ENCODE measurements at places on chromosomes 2 and 18.

DNA sequence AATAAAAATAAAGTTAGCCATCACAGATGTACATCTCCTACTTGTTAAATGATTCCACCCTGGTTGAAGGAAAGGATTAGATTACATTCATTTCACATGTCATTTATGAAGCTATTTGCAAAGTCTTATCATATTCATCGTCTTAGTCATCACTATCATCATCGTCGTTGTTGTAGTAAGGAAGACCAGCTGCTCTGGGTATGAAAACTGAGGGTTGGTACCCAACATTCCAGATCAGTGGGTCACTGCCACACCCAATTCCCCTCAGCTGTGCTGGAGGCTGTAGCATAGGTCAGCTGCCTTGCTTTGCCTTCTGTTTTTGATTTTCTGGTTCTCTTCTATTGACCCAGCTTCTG lies 20.9 kb upstream of the CCBE1 start:
- no peak for DNase-seq

- no peak for DNase-seq
Observed at GRCh38 chr2:42127425-42128424, 41.4 kb upstream of the EML4 start.

GRCh38 chr2:209495855-209496585 lies 72.2 kb downstream of the MAP2 start:
- no peak for DNase-seq

- no peak for DNase-seq
Observed at GRCh38 chr18:58135183-58135641, 91.2 kb downstream of the NEDD4L start.

DNA sequence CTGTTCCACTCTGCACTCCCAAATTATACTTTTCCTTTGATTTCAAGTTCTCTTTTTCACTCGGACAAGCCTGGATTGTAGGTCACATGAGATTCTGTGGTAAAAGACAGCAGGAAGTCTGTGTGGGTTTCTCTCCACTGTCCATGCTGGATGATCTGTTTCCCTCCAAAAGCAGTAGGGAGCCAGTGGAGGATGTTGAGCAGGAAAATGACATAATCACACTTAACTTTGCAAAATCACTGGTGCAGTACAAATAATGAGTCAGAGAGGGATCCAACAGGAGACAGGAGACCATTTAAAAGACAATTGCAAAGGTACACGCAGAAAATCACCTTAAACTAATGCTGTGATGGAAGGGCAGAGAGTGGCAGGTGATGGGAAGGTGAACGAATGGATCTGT lies 301.3 kb downstream of the ZNF407 start:
- DNase-seq: no peak

DNA sequence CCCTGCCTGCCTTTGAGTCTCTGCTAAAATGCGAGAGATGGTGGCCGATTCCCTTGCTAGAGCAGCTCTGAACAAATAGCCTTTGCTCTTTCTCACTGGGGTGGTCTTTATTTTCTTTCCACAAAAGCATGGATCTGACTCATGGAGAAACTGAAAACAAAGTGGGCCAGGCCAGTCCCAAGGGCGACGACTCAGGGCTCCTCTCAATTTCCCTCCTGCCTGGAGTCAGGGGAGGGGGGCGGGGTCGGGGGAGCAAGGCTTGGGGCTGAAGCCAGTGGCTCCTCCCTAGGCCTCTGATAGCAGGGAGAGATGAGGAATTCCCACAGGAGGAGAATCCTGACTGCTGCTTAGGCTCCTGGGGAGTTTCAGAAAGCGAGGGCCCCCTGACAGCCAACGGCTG lies 17.1 kb upstream of the IL1R2 start:
- no peak for DNase-seq

DNA sequence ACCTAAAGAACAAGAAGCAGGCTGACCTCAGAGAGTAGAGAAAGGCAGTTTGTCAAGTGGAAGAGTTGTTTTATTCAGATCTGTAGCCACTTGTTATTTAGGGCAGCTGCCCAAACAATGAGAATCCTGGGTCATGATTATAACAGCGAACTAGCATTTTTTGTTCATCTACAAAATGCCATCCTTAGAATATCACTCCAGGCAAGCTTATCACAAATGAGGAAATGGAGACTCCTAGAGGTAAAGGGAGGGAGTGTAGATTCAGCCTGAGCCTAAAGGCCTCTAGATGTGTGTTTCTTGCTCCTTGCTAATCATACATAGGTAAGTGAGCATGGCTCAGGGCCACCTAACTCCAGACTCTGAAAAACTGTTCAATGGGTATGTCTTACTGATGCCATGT lies 126.1 kb downstream of the HNMT start:
- DNase-seq: no peak

DNA sequence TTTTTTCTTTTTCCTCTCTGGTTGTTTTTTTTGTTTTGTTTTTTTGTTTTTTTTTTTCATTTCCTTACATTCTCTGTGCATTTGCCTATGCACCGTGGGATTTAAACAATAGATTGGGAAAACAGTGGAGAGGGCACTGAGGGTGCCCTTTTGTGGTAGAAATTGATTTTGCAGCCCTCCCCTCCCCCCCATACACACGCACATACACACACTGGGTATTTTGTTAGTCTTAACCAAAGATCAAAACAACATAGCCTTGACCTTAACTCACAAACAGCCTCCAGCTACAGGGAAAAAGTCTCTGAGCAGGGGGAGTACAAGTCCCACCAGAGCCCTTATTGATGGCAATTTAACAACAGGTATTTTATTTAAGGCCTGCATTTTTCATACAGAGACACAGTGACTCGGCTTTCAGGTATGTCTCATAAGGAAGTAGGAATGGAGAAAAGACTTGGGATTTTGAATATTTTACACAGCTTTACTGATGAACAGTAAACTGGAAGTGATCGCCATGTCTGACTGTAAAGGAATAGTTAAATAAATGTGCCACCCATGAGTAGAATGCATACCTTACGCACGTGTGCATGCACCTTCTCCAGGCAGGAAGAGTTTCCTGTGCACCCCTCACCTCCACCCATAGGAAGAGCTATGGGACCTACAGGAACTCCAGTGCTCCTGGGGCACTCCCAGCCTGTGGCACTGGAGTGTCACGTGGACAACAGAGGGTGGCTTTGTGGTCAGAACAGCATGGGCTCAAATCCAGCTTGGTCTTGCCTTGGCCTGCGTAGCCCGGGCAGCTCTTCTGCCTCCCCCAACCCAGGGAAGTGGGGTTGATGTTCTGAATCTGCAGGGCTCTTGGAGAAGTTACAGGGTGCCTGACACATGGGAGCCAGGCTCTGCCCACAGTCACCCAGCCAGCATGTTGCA lies 266.4 kb downstream of the ANAPC1 start:
- no peak for DNase-seq

GRCh38 chr2:138115666-138116065 lies 151.4 kb downstream of the HNMT start:
- DNase-seq: no peak

GRCh38 chr2:19914266-19914975 lies 12.6 kb upstream of the TTC32 start:
- no peak for DNase-seq

- DNase-seq: no peak
Observed at GRCh38 chr2:162198239-162198638, 45.0 kb downstream of the FAP start.

DNA sequence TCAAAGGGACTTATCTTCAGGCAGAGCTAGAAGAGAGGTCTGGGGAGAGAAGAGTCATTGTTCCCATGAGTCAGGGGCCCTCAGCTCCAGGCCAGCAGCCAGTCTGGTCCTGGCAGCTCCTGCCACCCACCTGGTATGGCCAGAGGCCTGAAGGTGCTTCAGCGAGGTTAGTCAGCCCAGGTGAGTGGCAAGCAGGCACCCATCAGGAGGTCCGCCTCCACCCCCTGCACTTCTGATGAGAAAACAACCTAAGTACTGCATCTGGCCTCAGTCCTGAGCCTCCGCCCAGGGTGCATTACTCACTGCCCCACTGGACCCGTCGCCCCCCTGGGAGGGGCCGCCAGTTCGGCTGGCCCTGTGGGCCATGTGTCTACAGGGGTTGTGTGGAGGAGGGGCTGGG lies 130.2 kb downstream of the INHBB start:
- no peak for DNase-seq

GRCh38 chr18:63924551-63924950 lies 16.8 kb downstream of the SERPINB10 start:
- DNase-seq: no peak

DNA sequence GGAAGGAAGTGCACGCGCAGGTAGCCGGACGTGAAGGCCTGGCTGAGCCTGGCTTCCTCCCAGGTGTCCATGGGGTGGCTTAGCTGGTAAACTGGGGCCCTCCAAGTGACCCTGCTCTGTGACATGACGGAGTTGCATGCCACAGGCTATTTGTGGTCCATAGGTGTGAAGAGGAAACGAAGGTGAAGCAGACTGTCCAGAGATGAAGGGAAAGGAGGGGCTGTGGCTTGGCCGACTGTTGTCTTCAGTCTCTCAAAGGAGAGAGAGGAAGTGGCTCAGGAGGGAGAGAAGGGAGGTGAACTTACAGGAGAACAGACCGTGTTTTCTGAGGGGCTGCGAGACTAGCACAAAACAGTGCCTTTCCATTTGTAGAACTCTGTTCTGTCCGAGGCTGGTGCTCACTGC lies 19.3 kb downstream of the INPP5D start:
- DNase-seq: no peak

DNA sequence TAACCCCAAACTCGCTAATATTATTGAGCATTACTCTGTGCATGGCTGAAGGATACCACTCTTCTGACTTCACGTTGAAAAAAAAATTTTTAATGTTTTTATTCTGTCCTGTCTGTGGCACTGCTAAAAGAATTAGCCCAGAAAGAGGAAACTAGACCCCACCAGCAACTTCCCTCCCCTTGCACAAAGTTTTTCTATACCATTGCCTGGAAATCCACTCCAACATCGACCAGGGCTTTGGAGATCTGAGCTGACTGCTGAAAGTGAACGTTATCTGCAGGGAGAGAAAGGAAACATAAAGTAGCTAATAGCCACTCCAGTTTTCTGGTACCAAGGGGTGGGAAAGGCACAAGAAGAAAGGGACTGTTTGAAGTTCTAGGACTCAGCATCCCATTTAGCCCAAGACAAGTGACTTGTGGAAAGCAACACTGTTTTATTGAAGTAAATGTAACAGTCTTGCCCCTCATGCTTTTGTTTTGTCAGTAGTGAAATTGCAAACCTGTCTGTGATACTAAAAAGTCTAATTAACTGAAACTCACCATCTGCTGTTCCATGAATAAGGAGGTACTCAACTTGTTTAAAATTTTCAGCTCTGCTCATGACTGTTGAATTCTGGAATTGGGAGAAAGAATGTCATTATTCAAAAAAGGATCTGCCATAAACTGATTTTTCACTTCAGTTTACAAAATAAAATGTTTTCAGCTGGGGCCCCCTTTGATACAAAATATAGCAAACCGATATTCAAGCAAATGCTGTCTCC lies 79.1 kb downstream of the DPP4 start:
- DNase-seq: no peak

GRCh38 chr2:141381946-141382345 lies 748.9 kb downstream of the LRP1B start:
- no peak for DNase-seq

GRCh38 chr18:22765896-22766295 lies 167.2 kb upstream of the RBBP8 start:
- no peak for DNase-seq

GRCh38 chr2:167759531-167759930 lies 487.9 kb downstream of the STK39 start:
- no peak for DNase-seq

DNA sequence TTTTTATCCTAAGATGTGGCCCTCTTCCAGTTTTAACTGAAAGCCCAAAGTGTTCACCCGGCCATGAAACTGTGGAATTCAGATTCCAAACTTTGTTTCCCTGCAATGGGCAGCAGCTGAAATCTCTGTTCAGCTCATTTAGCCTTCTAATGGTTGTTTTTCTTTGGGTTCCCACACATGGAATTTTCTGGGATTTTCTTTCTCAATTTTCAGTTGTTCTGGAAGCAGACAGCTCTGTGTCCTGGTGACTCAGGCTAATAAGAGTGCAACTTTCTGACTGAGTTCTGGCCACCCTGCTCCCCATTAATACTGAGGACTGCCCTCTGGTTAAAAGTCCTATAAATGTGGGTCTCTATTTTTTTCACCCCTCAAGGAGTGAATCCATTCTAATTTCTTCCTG lies 78.5 kb downstream of the PMS1 start:
- no peak for DNase-seq

- no peak for DNase-seq
Observed at GRCh38 chr18:79921984-79922965, 29.2 kb downstream of the SLC66A2 start.

DNA sequence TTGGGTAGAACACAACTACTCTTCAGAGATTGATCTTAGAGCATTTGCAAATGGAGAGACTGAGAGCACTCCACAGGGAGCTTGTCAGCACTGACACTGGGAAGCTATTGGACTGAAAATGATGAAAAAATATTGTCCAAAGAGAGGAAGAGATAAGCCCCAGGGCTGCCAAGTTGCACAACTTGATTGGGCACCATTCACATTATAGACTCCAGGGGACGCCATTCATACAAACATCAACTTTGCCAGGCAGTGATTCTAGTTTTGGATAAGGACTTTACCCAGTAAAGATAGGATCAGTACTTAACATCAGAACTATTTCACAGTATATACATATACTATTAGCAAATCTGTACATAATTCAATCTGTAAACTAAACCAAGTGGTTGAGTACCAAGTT lies 79.6 kb upstream of the MYCN start:
- DNase-seq: no peak
